ENCODE measurements at places on chromosomes 1 and 21.

DNA sequence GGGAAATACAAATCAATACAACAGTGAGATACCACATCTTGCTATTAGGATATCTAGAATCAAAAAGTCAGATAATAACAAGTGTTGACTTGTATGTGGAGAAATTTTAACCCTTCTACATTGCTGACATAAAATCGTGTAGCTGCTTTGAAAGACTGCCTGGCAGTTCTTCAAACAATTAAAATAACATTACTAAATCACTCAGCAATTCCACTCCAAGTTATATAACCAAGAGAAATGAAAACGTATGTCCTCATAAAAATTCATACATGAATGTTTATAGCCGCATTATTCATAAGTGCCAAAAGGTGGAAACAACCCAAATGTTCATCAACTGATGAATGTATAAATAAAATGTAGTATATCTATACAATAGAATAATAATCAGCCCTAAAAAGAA, 164.6 kb downstream of the RASAL2 start:
- no peak for DNase-seq

DNA sequence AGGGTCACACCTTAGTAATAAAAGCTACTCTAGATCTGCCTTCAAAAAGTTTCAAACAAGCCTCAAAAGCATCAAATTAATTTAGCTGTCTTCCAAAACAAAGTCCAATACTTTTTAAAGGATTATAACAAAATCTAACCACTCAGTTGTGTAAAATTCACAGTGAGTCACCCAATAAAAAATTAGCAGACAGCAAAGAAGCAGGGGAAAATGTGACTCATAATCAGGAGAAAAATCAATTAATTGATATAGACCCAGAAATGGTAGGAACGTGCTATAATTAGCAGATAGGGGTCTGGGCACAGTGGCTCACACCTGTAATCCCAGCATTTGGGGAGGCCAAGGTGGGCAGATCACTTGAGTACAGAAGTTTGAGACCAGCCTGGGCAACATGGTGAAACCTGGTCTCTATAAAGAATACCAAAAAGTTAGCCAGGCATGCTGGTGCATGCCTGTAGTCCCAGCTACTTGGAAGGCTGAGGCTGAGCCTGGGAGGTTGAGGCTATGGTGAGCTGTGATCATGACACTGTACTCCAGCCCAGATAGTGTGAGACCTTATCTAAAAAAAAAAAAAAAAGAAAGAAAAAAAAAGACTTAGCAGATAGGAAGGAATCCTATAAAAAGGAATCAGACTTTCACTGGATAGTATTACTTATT, 8.1 kb upstream of the MYOG start:
- DNase-seq: no peak

DNA sequence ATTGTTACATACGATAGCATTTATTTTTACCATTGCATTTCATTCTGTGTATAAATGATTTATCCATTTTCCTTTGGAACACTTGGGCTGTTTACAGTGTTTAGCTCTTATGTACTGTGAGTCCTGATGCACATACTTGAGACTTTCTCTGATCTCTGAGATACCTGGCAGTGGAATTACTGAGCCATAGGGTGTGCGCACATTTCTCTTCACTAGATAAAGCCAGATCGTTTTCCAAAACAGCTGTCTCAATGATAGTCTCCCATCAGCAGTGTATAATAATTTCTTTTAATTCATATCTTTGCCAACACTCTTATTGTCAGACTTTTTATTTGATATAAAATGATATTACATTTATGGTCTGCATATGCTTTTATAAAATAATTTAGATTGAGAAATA, 66.2 kb downstream of the VPS13D start:
- no peak for DNase-seq

DNA sequence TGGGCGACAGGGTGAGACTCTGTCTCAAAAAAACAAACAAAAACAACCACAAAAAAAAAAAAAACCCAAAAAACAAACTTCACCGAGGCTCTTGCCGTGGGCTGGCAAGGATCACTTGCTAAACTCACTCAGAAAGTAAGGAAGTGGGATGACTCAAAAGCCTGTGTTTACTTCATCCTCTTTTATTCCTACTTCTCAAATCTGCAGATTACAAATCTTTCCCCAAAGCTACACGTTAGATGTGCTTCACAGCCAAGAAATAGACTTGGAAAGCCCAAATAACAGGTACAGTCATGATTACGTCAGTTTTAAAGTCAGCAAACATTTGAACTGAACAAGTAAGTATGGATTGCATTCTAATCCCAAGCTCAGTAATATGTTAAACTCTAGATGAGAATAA, 359.3 kb downstream of the ADGRL2 start:
- no peak for DNase-seq

DNA sequence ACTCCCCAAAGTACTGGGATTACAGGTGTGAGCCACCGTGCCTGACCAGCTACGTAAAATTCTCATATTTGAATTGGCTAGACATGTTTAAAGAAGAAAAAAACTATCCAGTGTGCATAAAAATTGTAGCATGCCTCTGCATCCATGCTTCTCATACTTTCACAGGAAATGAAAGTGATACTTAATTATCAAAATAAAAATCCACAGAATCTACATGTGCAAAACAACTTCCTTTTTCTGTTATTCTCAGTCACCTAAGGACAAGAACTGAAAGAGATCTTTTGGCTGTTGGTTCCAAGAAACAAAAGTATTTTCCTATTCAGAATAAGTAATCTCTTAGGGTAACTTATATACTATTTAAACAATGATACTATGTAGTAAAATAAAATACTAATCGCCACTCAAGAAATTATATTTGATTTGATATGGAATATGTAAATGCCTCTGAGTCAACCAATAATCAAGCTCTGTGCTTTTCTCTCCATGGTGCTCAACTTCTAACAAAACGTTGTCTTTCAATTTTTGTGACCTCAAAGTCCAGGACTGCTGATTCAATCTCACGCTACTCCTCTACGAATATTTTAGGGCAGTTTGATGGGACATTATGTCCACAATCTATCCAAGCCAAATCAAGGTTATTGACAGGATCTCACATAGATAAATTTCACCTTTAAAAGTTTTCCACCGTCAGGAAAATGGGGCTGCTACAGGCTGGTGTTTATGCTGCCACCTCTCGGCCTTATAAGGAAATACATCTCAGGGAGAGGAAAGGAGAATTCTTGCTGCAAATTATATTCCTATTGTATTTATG, 102.7 kb downstream of the ZNF281 start:
- no peak for DNase-seq

- no peak for DNase-seq
Observed at GRCh38 chr1:167486090-167486824, 32.1 kb downstream of the CD247 start.

GRCh38 chr1:58340185-58340584, 206.3 kb downstream of the OMA1 start:
- DNase-seq: no peak

DNA sequence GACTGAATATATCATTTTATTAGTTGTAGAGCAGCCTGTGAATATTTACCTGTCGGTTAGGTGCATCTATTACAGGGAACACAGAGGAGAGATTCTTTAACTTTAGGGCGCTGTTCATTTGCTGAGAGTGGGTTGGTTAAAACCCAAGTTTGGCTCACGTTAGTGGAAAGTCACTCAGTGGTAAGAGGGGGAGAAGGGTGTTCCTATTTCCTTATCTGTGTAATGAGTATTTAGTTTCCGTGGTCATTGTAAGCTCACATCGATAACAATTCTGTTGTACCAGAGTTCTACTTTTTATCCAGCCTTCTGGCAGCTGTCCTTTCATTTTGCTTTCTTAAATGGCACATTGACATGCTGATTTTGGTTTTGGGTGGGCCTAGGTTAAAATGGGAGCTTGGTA, 773.2 kb upstream of the ADAMTS5 start:
- no peak for DNase-seq

DNA sequence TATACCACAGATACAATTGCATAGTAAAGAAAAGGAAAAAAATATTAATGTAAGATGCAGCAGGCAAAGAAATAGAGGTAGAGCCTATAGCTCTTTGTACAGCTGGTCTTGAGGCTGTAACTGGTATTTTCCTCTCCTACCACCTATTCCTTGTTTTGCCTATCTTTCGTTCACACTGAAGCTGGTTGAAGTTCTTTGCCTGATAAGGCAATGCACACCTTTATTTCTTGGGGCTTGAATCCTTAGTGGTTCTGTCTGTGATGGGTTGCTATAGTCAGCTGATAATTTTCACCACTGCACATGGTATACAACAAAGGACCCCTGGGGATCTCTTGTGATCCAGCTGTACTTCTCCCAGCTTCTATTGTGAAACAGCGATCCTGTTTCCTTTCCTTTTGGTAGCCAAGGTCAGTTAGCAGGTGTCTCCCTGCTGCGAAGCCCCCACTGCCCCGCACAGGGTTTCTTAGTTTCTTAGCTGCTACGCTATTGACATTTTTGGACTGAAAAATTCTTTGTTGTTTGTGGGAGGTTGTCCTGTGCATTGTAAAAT, 9.9 kb upstream of the TSNAX start:
- no peak for DNase-seq

DNA sequence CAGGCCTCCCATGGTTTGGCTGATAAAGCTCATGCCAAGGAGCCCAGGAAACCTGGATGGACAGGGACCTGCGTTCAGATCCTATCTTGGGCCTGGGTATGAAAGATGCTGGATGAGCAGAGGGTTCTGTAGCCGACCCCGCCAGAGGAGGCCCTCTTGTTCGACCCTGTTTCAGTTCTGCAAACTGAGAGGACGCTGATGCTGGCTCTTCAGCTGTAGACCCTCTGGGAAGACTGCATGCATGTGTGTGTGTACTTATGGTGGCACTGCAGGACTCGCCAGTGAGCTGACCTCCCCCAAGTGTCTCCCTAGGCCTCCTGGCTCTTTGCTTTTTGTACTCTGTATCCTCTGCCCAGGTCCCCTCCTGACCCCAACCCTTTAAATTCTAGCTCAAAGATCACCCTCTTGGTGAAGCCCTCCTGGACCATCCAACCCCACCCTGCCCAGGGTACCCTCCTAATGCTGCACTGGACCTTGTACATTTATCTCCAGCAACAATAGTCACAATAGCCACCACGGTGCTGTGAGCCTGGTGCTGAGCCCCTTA, 1.6 kb downstream of the EPS8L3 start:
- peak; percentile 3 for DNase-seq

GRCh38 chr1:222555992-222556615, 8.2 kb upstream of the HHIPL2 start:
- DNase-seq: no peak

DNA sequence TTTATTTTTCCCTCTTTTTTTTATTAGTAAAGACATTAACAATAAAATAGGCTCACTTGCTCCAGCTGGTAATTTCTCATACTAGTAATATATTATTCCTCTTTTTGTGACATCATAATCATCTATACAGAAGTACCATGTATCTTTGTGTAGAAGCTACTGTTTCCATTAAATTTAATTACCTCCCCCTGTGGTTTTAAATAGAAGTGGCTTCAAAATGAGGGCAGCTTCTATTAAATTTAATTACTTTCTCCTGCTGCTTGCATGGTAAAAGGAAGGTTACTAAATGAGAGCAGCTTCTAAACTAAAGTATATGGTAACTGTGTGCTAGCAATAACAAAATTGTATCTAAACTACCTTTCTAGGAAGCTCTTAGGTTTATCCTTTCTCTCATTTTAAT, 94.0 kb downstream of the DPYD start:
- DNase-seq: no peak

- no peak for DNase-seq
Observed at GRCh38 chr1:40155910-40156309, 5.3 kb upstream of the RLF start.

DNA sequence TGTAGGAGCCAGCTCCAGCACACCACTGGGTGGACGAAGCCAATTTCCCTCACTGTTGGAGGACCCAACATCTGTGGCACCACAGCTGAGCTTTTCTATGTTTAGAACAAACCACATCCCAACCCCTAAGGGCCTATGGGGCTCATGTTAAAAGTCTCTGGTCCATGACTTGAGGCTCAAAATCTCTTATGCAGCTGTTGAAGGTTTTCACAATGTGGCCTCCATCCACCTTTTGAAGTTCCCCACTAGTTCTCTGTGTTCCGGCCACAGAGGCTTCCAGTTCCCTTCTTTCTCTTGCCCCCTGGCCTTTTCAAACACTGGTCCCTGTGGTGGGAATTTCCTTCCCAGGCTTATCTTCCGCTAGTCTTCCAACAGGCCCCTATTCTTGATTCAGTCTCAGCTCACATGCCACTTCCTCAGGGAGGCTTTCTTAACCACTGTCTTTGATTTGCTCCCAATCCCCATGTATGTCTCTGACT, 3.9 kb upstream of the IFNLR1 start:
- DNase-seq: no peak

GRCh38 chr1:203677771-203678170, 51.1 kb downstream of the ATP2B4 start:
- no peak for DNase-seq

- DNase-seq: no peak
Observed at GRCh38 chr21:36518883-36519492, 39.1 kb upstream of the CLDN14 start.

DNA sequence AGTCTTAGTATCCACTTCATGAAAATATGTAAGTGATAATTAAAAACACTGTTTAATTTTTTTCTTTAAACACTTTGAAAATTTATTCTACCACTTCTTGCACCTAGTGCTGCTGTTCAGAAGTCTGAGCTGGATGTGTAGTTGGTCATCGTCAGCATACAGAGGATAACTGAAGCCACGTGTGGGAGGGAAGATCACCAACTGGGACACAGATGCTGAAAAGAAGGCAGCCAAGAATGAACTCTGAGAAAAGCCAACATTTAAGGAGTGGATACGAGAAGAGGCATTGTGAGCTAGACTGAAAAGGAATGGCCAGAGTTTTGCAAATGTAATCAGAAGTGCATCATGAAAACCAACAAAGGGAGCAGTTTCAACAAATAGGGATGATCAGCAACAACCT, 24.6 kb upstream of the CLCA4 start:
- no peak for DNase-seq

- no peak for DNase-seq
Observed at GRCh38 chr1:15761366-15762128, 3.0 kb downstream of the FBLIM1 start.

GRCh38 chr1:62159940-62160348, 34.7 kb upstream of the L1TD1 start:
- no peak for DNase-seq

DNA sequence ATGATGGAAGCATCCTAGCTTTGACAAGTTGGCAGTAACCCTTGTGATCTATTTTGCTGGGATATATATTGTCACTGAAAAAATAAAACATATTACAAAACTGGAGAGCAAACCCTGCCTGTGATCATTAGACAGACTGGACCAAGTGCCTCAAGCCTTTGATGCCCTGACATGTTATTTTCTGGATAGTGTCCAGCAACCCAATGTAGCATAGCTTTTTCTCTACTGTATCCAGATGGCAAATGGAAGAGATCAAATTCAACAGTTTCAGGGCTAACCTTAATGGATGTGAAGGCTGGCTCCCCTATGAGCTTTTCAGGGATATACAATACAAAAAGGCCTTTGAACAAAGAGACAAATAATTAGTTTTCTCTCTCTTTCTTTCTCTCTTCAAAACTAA, 25.1 kb downstream of the WARS2 start:
- no peak for DNase-seq

DNA sequence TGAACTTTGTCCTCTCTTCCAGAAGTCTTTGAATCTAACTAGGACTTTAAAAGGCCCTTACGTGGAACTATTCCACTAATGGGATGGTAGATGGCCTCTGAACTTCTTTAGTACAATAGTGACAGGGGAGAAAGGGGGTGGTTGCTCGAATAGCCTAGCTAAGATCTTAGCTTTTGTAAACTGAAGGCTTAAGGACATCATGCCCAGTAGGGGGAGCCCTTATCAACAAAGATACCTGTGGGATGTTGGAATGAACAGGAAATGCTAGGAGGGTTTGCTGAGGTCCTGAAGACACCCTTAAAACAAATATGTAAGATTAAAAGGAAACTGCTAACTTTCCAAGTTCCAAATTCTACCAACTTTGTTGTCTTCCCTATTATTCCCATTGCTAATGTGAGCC, 33.2 kb downstream of the NHLH2 start:
- peak; percentile 13 for DNase-seq
